Stimulated activated CD4-positive, alpha-beta T cell treated with anti-CD3 and anti-CD28 coated beads, Interleukin-15, amount 100 ng/mL, for 48 hours (primary cell): ENCODE measurements at places on chromosomes 3 and 15.

- DNase-seq, result no peak
Measured at GRCh38 chr3:147030274-147030673, 376.1 kb downstream of the ZIC4 start.

GRCh38 chr15:73621286-73621826 lies 11.8 kb downstream of the NPTN start:
- no peak for DNase-seq

GRCh38 chr15:79167776-79168175 lies 77.2 kb upstream of the RASGRF1 start:
- DNase-seq, result no peak

DNA sequence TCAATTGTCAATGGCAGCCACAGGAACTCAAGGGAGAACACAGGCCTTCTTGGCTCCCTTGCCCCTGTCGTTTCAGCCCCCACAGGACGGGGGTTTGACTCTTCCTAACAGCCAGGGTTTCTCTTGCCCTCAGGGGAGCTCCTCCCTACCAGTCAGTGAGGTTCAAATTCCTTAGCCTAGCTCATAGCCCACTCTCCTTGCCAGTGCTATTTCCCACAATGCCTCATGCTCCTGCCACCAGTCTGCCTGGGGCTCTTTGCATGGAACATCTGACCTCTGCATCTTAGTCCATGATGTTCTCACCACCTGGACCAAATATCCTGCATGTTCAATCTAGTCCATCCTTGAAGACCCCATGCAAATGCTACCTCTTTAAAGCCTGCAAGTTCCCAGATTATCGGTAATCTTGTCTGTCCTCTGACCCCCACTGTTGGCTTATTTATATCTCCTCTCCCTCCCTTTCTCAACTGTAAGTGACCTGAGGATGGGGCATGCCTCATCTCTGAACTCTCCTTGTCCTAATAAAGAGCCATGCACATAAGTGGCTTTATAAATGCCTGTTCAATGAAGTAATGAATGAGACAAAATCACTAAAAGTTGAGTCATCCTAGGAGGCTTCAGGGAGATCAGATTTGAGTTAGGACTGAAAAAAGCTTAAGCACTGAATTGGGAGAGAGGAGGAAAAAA lies 78.0 kb downstream of the MYO1E start:
- no peak for DNase-seq

GRCh38 chr15:89499156-89499555 lies 2.8 kb upstream of the RHCG start:
- DNase-seq, result no peak
